ENCODE measurements at places on chromosomes 6 and 20.
A peak's percentile ranks its signal among the peaks of the same experiment; 100 is the strongest.

DNA sequence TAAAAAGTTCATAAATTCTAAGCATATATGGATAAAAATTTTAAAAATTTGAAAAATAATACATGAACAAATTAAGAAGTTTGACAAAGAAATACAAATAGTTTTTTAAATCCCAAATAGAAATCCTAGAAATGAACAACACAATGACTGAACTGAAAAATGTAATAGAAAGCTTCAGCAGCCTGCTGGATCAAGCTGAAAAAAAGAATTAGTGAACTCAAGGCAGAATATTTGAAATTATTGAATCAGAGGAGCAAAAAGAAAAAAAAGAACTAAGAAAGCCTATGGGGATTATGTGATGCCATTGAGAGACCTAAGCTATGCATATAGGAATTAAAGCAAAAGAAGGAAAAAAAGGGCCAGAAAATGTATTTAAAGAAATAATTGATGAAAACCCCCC is 39.9 kb upstream of the TFB1M start:
- no peak for DNase-seq

- no peak for DNase-seq
Observed at GRCh38 chr6:46190889-46191288, 20.1 kb upstream of the ENPP5 start.

DNA sequence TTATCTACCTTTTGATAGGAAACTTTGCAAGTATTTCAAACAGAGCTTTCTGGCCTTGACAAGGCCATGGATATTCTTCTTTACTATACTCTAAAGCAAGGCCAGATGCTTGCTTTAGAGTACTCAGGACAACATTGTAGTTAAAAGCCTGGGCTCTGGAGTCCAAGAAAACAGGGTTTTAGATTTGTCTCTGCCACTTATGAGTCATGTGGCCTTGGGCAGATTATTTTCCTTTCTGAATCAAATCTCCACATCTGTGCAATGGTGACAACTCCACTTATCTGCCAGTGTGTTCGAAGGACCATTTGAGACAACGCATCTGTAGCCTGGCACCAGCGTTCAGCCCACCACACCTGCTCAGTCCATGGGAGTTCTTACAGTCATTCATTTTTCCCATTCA is 265.9 kb upstream of the RIN2 start:
- DNase-seq = no peak

GRCh38 chr6:41939176-41939847 is 2.3 kb downstream of the CCND3 start:
- DNase-seq = no peak

- DNase-seq = no peak
Observed at GRCh38 chr6:127131275-127131674, 12.8 kb downstream of the RSPO3 start.

DNA sequence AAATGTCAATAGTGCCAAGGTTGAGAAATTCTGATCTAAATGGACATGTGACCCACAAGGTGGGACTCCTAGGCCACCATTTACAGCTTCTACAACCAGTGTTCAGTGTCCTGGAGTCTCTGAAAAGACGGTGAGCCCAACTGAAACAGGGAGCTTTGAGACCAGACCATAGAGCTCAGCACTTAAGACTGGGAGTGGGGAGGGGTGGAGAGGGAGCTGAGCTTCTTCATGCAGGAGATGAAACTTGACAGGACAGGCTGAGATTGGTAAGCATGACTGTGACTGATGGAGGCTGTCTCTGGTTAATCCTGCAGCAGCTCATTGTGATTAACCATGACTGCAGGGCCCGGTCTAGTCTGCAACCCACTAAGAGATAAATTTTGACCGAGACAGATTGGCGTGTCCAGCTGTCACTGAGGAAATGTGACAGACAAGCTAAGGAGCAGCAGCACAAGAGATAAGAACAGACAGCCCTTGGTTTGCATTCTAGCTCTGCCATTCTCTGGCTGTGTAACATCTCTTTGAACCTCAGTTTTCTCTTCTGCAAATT is 1.4 kb upstream of the AAR2 start:
- DNase-seq = no peak

GRCh38 chr6:80163754-80164187 is 57.3 kb downstream of the BCKDHB start:
- no peak for DNase-seq

DNA sequence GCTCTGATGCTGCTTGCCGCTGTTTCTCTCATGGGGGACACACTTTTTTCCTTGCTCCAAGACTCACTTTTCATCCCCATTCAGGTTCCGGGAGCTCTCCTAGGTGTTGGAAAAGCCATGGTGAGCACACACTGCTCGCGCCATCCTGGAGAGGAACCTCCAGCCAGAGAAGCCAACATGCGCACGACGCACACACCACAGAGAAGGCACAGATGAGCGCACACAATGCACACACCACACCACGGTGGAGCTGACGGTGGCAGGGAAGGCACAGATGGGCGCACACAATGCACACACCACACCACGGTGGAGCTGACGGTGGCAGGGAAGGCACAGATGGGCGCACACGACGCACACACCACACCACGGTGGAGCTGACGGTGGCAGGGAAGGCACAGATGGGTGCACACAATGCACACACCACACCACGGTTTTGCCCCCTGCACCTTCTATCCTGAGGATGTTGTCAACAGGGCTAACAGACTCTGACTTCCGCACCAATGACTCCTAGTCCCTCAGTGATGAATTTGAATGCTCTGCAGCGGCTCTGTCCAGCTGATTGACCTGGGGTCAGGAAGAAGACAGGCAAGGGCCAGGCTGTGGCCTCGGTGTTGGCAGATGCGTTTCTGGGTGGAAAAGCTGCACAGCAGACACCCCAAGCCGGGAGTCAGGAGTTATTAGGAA is 154.7 kb downstream of the ERMARD start:
- no peak for DNase-seq

GRCh38 chr20:56676001-56676400 is 46.9 kb downstream of the TFAP2C start:
- no peak for DNase-seq

DNA sequence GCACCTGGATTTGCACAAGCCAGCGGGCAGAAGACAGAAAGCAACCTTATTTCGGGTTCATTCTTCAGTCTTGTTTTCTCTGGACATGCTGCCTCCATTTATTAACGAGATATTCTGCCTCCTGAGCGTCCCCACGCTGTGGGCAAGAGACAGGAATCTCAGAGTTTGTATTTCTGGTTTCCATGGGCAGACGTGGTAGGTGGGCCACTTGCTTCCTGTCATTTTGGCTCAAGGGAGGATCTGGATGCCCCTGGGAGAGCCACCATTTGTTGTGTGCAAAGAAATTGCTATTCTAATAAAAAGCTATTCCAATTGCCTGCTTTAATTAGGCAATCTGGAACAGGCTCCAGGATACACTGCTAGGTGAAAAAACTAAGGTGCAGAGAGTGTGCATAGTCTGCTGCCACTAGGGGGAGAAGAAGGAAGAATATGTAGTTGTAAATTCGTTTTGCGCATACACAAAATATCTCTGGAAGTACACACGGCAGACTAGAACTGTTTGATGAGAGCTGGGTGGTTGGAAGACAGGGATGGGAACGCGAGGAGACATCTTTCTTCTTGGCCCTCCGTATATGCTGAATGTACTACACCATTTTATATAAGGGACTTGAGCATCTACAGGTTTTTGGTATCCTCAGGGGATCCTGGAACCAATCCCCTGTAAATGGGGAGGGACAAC is 30.1 kb upstream of the SLC16A10 start:
- DNase-seq = peak; percentile 16

DNA sequence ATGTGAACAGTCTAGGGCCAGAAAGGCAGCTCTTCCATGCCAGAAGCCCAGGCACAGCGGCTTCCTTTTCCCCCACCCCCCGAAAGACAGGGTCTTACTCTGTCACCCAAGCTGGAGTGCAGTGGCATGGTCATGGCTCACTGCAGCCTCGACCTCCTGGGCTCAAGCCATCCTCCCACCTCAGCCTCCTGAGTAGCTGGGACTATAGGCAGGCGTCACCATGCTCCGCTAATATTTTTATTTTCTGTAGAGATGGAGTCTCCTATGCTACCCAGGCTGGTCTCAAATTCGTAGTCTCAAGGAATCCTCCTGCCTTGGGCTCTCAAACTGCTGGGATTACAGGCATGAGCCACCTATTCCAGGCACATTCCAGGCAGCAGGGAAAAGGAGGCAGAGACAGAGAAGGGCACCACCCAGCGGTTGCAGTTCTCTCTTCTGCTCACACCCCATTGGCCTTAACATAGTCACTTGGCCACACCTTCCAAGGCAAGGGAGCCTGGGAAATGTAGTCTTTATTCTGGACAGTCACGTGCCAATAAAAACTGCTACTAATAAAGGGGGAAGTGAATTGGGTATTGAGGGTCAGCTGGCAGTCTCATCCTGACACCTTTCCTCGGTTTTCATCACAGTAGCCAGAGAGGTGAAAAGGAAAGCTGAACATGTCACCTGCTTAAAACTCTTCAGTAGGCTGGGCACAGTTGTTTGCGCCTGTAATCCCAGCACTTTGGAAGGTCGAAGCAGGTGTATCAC is 205.9 kb downstream of the ZMYND8 start:
- no peak for DNase-seq

GRCh38 chr6:150759483-150759882 is 106.0 kb upstream of the MTHFD1L start:
- DNase-seq = no peak

GRCh38 chr6:56996401-56996800 is 41.5 kb downstream of the BEND6 start:
- no peak for DNase-seq

- no peak for DNase-seq
Observed at GRCh38 chr6:302760-303159, 10.5 kb downstream of the DUSP22 start.

GRCh38 chr6:27503436-27504030 is 30.6 kb upstream of the ZNF184 start:
- DNase-seq = peak; percentile 88

DNA sequence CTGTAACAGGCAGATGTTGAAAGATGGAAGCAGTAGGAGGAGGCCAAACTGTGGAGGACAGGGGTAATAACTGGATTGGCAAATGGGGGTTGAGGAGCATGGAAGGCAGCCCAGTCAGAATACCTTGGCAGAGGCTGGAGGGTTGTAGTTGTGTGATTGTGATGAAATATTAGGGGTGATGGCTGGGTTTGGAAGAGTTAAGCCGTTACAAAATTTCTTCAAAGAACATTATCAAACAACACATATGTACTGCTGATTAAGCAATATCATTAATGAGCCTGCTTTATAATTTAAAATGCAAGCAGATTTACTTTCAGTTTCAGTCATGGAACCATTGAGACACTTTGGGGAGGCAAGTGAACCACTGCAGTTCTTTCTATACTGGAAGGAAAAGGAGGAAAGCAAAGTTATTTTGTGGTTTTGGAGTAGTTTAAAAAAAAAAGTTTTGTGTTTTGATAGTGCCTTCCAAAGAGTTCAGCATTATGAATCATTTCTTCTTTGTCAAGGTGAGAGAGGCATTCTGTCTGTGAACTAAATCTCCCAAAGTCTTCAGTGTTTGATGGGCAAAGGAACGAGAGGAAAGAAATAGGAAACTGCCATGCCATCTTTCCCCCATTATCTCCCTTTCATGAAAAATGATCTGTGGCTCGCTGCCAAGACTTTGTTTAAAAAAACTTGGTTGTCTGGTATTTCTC is 20.7 kb downstream of the FOXO3 start:
- no peak for DNase-seq

GRCh38 chr6:88662653-88663174 is 300.7 kb downstream of the RNGTT start:
- DNase-seq = no peak

GRCh38 chr6:15460110-15460727 is 202.6 kb downstream of the DTNBP1 start:
- no peak for DNase-seq

DNA sequence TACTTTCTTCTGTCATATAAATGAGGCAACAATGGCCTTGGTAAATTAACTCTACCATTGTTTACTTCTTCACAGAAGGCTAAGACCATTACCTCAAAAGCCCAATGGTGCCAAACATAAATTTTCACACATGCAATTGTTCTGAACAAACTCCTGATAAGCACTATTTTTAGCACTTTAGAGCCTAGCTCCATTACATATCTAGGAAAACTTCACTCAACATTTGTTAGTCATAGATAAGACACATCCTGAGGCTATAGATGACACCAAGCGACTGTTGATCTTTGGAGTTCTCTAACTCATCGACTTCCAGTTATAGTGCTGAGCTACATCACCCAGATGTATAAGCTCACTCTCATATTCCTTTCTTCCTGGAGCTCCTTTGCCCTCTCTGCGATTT is 245.9 kb downstream of the EYS start:
- DNase-seq = no peak

DNA sequence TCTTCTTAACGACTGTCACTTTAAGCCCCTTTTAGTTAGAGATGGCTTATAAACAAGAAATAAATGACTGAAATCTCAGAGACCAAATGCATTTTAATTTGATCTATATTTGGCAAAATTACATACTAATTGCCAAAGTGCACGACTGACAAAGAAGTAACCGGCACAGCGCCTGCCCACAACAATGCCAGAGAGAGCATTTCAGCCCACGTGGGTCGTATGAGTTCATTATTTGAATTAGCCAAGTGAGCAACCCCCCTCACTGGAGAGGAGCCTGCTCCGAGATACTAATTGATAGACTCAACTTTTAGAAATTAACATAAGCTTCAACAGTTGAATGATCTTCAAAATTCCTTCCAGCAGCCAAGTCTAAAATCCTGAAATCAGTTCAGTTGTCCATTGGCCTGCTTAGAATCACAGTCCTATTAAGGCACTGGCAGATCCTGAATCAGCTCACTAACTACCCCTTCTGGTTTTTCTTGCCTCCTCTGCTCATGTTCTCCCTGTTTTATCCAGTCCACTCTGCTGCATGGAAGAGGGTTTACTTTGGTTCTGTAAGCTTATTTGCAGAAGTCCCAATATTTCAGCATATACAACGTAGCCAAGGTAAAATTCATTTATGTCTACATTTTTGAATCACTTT is 519.1 kb upstream of the AGPAT4 start:
- no peak for DNase-seq

- no peak for DNase-seq
Observed at GRCh38 chr6:42819803-42820511, 38.1 kb downstream of the BICRAL start.

DNA sequence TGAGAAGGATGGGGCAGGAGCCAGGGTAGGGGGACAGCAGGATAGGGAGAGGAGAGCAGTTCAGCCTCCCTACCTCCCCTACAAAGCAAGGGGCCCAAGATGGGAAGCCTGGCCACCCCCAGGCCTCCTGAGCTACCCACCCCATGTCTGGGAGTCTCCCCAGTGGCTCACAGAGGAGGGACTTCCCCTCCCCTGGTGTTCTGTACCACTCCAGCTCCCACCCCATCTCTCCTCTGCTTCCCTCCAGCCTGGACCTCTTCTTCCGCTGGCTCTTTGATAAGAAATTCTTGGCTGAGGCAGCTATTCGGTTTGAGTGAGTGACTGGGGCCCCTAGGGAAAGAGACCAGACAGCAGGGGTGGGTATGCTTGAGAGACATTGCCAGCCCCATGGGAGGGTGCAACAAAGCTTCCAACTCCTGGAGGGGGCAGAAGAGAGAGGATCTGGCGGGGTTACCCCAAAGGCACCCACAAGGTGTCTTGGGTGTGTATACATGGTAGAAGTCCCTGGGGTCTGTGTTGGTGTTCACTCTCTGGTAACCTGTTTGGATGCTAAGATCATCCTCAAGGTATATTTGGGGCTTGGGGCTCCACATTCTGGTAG is 8.2 kb upstream of the CAPN11 start:
- no peak for DNase-seq

All from stimulated activated CD4-positive, alpha-beta T cell treated with anti-CD3 and anti-CD28 coated beads, Interleukin-2, amount 100 ng/mL, for 48 hours (primary cell).